ENCODE measurements at places on chromosomes 13 and 19.

DNA sequence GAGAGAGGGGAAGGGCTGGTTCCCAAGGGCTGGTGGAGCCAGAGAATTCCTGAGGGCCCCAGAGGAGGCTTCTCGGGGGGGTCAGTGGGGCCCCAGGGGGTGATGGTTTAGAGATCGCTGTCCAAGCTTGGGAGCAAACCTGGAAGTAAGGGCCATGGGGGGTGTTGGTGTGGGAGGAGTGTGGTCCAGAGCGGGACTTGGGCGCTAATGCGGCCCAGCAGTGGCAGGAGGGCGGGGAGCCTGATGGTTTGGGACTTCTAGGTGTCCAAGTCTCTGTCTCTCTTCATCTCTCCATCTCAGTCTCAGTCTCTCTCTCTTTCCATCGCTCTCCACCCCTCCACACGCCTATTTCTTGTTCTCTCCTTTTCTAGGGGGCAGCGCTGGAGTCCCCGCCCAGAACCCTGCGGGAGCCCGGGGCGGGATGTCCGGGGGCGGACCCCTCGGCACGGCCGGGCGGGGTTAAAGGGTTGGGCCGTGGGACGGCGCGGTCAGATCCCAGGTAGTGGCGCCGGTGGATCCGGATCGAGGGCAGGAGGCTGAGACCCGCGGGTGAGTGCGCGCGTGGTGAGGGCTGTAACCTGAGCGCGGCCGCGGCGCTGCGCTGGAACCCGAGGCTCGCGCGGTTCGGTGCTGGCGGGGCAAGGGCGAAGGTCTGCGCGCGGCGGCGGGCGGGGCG, at the start of gene CYP4F22:
Gene CYP4F22 (plus strand): TSS at position 491 of the 676 bp plus-strand sequence. CDS start 16,812 bp downstream, outside the sequence.
- DNase-seq = no peak

DNA sequence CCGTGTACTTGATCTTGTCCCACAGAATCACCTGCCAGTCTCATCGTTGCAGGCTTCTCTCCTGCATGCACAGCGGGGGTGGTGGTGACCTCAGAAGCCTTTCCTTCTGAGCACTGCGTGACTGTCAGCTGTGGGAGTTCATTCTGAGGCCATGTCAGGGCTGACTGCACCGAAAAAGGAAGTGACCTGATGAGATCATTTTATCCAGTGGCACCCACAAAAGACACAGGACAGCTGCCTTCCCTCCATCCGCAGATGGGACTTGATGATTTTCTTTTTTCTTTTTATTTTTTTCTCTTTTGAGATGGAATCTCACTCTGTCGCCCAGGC, 89.7 kb downstream of the RAB20 start:
- DNase-seq = no peak

GRCh38 chr13:26300140-26300539, 46.2 kb downstream of the CDK8 start:
- DNase-seq = no peak

DNA sequence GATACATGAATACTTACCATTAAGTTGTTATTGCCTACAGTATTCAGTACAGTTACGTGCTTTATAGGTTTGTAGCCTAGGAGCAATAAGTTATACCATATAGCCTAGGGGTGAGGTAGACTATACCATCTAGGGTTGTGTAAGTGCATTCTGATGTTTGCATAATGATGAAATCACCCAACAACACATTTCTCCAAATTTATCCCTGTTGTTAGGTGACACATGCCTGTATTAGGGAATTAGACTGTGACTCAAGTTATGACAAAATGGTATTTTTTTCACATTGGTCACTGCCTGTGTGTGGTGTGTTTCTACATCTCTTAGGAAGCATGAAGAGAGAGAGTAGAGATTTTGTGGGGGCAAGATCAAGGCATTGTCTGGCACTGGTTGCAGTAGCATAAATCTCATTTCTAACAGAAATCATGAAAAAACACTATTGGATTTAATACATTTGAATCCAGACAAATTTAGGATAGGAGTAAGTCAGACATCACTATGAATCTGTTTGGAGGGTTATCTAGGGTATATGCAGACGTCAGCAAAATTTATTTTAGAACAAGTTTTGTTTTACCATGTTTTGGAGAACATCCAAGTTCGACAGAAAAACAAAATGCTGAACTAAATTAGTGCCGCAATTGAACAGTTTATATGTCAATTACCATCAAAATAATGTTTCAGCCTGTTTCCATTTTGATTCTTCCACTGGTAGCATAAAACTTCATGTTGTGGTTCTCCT, 332.1 kb downstream of the LMO7 start:
- DNase-seq = no peak

DNA sequence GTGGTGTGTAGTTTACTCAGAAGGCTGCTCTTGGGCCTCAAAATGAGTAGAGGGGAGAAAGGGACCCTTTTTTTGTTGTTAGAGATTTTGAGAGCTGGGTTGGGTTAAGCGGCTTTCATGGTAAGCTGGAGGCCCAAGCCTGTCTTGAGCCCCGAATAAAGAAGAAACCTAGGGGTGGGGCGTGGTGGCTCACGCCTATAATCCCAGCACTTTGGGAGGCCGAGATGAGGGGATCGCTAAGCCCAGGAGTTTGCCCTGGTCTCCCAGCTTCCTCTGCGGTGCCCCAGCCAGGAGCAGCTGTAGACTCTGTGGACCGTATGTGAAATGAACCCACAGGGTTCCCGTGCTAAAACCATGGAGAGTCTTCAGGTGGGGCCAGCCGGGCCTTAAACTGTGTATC, 56.1 kb downstream of the KDM4B start:
- no peak for DNase-seq

DNA sequence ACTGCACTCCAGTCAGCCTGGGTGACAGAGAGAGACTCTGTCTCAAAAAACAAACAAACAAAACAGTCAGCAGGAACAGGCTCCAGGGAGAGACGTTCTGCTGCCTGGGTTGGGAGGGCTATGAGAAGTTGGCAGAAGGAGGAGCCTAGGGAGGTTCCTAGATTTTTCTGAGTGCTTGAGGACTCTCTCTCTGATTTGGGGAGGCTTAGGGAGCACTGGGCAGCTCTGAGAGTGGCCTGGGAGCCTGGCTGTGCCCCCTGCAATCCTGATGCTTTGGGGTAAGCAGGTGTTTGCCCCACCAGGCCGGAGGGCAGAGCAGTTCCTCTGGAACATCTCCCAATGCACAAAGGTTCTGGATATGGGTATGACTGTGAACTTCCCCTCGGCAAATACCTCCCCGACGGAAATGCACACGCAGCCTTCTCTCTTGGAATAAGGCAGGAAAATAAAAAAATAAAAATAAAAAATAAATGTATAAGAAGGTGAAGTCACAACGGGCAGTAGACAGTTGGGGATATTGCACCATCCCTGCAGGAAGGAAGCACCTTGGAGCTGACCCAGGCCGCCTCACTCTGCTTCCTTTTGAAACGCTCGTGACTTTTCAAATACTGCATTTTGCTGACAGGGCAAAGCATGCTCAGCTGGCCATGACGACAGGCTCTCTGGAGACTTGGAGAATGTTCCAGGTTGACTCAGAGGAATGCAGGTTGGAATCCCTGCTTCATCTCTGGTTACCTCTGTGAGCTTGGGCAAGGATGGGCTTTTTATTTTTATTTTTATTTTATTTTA, 26.5 kb upstream of the HOMER3 start:
- DNase-seq = peak; percentile 71
